ENCODE measurements at places on chromosomes 11 and 22.

GRCh38 chr11:57659669-57660068, 2.1 kb downstream of the CLP1 start:
- DNase-seq, result no peak

- no peak for DNase-seq
Measured at GRCh38 chr11:1075341-1075911, 752 bp downstream of the MUC2 start.

GRCh38 chr11:108959105-108959761, 294.4 kb downstream of the DDX10 start:
- DNase-seq, result no peak

- no peak for DNase-seq
Measured at GRCh38 chr22:41799486-41800347, 762 bp upstream of the CCDC134 start.

DNA sequence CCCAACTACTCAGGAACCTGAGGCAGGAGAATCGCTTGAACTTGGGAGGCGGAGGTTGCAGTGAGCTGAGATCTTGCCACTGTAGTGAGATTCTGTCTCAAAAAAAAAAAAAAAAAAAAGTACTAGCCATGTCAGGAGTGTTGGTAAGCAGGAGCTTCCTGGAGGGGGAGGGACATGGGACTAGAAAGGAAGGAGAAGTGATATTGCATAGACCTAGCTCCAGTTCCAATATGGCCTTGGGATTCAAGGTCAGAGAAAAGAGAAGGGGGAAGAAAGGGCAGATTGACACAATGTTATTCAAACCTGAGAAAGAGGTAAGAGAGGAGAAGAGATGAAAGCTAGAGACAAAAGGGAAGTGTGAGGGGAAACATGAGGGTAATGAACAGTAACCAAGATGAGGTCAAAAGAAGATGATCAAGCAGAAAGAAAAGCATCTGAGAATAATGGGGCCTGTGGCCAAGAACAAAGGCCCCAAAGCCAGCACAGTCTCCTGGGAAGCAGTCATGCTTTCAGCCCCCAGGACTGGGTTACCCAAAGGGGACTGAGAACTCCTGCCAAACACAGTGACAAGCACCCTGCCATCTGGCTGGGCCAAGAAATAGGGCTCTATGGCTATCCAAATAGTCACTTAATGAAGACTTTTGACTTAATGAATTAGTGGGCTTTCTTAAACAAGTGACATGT, 51.7 kb upstream of the FTH1 start:
- DNase-seq, result no peak

DNA sequence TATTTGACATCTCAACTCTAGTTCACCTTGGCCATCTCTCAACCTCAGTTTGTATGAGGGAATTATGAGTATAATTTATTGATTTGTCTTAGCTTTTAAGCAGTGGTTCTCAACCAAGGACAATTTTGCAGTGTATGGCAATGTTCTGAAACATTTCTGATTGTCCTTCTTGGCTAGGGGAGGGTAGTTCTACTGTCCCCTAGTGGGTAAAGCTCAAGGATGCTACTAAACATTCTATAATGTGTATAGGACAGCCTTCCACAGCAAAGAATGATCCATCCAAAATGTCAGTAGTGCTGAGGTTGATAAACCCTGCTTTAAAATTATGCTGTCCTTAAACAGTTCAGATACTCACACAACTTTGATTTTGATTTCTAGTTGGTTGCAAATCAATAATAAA, 78.1 kb upstream of the ALKBH3 start:
- DNase-seq, result no peak

DNA sequence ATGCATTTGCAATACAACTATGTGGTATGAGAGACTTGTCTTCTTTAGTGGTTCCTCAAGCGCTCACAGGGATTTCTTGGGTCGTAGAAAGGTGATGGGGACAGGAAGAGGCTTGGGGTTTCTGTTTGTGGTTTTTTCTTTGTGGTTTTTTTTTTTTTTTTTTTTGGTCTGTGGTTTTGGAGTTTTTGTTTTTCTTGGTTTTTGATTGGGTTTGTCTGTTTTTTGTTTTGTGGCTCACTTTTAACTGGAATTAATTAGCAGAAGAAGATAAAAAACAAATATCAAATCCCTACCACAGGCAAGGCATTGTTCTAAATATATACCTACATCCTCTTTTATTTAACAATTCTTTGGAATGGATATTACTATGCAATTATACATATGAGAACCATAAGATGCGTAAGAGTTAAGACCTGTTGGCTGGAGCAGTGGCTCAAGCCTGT, 5.5 kb downstream of the TTC28 start:
- DNase-seq, result no peak

DNA sequence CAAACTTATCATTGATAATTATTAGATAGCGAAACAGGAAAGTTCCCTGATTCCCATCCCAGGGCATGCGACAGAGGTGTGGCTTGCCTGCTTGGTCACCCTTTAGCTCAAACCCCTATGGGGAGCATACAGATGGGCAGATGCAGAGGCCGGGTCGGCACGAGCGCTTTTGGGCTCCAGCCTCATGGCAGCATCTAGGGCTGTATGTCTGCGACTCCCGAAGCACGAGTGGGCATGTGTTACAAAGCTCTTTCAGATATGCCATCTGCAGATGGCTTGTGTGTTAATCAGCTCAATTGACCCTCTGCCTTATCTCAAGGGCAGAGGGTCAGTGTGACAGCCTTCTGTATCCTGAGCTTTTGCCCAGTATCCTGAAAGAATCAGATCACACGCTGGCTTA, 2069.3 kb upstream of the RAG2 start:
- DNase-seq, result no peak

- no peak for DNase-seq
Measured at GRCh38 chr11:77046060-77046501, 11.9 kb downstream of the B3GNT6 start.

DNA sequence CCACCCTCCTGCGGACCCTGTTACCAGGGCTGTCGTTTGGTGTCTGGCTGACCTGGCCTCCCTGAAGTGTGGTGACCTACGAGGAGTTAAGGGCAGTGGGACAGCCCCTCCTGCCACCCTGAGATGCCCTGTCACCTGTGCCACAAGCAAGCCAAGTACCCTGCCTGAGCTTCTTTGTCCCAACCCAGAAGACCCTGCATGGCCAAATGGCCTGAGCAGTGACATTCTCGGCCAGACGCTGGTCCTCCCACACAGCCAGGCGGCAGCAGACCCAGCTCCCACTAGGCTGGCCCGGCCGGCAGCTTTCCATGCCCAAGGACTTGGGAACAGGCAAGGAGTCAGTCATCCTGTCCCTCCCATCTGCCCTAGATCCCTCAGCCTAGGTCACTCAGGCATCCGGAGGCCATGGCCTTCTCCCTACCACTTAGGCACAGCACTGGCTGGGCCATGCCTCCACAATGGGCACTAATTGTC, 7.6 kb downstream of the ARVCF start:
- DNase-seq, result no peak

GRCh38 chr11:113464416-113464815, 10.8 kb downstream of the DRD2 start:
- no peak for DNase-seq

DNA sequence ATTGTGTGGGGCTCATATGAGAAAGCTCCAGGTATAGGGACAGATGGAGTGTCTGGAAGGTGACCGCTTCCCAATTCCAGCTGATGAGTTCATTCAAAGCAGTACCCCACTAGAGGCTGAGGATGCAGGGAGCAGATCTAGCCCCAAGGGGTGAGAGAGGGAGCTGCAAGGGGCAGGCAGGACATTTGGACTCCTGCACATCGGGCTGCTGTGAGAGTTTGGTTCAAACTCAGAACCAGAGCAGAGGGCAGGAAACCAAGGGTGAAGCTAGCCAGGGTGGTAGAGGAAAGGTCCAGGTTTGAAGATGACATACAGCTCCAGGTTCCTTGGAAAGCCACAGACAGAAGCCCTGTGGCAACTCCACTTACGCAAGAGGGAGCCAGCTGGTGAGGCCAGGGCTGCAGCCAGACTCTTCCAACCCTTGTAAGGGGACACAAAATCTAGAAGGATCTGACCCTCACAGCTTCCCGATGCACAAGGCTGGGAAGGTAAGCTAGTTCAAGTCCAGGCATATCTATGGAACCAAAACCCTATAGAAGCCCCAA, 1.9 kb downstream of the CSNK2A3 start:
- no peak for DNase-seq

Measured in NCI-H2081 treated with DMSO at 0.1 percent for 48 hours (cell line).